Activated T-helper 9 cell treated with anti-CD3 and anti-CD28 coated beads, Interleukin-2, amount 50 U/mL, for 16 hours (primary cell): ENCODE measurements at places on chromosomes 7 and 10.

- no peak for DNase-seq
These were observed 4.9 kb downstream of the COL17A1 start for GRCh38 chr10:104080762-104081161.

DNA sequence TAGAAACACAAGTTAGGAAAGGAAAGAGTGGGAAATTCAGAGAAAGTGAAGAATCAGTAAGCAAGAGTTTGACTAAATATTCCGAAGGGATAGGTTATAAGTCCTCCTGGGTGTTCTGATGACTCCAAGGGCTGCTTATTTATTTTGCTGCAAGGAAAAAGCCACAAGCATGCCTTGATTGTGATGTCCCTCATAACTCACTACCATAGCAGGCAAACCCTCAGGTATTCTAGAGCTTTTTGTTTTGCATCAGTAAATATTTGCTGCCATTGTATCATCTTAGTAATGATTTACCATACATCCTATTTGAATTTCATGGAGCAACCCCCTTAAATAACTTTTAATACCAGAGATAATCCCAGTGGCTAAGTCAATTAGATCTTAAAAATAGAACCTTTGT lies 688.1 kb downstream of the SUGCT start:
- DNase-seq, result no peak

DNA sequence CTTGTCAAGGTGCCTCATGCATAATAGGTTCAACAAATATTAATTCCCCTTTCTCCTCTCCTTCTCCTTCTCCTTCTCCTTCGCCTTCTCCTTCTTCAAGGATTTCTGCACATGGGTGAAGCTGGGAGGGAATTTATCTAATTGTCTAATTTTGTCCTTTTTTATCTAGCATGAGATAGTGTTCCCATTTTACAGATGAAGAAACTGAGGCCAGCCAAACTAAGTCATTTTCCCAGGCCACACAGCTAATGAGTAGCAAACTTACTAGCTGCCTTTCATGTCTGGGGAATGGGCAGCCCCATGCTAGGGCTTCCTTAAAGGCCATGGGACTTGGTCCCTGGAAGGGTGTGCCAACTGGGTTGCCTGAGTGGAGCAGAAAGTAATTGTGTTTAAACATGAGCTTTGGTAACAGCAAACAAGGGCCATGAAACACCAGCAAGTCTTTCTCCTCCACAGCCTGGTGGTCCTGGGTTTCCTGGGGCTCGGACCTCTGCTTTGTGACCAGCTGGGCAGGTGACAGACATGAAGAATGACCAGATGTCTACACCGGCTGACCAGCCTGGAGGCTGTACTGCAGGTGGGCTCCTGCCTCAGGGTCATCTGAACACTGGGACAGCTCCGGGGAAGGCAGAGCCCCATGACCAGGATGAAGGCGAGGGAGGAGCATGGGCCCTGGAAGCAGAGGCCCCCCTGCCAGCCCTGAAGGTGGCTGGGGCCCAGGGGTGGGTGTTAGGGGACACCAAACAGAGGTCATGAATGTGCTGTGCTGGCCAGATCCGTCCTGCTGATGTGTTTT lies 138.0 kb downstream of the PTPN20 start:
- DNase-seq, result no peak

DNA sequence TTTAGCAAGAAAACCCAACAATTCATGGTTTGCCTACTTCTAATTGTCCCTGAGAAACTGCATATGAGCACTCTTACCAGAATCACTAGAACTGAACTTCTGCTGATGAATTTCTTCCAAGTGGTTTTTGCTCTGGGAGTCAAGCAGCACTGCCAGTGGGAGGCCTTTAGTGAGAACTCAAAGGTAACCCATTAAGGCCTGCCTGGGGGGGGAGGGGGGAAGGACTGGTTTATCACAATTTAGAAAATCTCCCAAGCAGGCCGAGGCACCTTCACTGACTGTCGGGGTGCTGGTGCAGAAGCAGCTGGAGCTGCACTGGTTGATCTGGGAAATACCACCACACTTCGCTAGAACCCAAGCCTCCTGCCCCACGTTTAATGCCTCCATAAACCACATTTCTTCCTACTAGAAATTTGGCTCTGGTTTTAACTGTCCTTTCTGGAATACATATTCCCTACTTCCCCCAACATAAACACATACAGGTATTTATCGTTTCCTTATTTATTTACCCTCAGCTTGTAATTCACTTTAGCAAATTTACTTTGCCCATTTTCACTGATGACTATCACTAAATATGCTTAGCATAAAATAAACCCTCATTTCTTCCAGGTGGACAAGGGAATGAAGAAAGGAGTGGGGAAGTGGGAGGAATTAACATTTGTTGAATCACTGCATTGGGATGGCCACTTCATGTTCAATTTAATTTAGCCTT lies 14.2 kb downstream of the ANK3 start:
- DNase-seq, result no peak

DNA sequence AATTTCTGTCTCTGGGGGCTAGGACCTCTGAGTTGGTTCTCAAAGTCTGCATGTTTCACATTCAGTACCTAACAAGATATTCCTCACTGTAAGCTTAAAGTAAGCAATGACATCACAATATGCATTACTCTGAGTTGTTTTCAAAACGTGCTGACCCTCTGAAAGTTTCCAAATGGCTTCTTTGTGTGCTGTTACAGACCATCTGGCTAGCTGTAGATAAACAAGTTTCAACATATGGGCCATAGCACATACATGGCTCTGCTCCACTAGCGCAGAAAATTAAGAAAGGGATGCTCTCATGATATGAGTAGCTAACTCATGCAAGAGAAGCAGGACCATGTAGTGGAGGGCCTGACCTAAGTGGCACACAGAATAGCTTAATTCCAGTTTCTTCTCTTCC lies 119.0 kb downstream of the HTR7 start:
- DNase-seq, result no peak

GRCh38 chr7:132783824-132784223 lies 207.6 kb upstream of the PLXNA4 start:
- DNase-seq, result no peak

- DNase-seq, result no peak
These were observed 288.6 kb upstream of the BMPER start for GRCh38 chr7:33616752-33617151.

DNA sequence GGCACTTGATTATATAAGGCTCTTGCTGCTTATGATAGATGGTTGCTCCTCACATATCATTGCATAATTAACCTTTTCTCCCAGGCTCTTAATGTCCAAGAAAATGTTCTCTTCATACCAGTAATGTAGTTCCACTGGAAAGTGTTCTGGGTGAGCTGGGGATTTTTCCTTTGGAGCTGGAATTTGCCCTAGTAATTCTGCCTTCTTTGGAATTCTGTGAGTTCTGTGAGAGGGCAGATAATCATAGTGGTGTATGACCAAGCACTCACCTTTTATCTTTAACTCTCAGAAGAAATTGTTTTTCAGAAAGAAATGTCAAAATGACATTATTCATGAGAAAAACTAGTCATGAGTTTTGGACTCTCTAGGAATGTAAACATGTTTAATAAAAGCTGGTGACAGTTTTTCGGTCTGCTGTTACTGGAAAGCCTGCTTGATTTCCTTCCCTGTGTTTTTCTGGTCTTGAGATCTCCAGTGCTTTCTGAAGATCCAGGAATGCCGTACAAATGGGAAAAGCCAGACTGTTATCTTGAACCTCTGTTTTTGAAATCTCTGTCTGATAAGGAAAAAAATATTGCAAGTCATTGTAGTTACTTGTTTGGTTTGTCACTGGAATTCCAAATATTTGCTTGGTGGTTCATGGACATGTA lies 148.3 kb upstream of the PRPS1L1 start:
- DNase-seq, result no peak

GRCh38 chr10:10160821-10161312 lies 856.8 kb upstream of the CELF2 start:
- DNase-seq, result no peak

- DNase-seq, result no peak
These were observed 249.7 kb downstream of the CREB5 start for GRCh38 chr7:28661826-28662595.

DNA sequence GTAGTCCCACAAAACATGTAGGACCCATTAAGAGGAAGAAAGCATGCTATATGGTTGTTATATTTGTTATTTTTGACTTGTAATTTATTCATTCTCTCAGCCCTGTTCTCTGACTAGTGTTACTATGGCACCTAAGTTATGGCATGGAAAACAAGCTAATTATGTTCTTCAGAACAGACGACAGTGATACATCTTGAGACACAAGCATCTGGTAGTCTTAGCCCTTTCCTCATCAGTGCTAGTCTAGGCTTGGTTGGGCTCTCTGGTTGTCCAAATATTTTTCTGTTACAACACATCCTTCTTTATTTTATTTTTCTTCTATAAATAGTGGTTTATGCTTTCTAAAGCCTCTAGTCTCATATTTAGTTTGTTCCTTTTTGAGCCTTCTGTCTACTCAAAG lies 308.3 kb upstream of the KAT6B start:
- DNase-seq, result no peak

DNA sequence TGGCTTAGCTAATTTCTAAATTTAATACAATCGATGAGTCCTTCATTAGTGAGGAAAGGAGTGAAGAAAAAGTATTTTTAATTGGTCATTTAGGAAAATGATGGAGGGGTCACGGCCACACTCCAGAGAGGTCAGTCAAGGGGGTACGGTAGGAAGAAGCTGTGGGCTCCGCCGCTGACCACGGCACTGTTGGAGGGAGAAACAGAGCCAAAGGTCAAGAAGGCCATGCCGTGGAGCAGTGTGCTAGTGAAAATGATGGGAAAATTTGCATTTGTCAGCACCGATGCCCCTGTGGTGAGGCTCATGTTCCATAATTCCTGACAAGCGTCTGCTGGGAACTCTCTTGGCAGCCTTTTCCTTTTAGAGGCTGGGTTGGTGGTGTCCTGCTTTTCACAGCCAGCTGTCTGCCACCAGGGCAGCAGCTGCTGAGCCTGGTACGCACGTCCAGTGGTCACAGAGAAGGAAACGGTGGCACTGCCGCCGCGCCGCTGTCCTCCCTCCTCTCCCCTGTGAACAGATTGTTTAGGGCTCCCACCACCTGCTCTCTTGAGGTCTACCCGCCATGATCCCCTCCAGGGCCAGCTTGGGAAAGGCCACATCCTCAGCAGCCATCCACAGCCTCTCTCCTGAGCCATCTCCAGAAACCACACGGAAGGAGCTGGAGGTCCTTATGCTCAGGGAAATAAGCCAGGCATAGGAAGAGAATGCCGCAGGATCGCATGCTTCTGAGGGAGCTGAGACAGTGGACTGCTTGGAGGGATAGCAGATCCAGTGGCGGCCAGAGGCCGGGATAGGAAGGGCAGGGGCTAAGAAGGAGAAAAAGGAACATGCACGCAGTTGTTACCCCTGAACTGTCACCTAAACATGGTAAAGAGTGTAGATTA lies 263.7 kb upstream of the PPP2R2D start:
- no peak for DNase-seq

DNA sequence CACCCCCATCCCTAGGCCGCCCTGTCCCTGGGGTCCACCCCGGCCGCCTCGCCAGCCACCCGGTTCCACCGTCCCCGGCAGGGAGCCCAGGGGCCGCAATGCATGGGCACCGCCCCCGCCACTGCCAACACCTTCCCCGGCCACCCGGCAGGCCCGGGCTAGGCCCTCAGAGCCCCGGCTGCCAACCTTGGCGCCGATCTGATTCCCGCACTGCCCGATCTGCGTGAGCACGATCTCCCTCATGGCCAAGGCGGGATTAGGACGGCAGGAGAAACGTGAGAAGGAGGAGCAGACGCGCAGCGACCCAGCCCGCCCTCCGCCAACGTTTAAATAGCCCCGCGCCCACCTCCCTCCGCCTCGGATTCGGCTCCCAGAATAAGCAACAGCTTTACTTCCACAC lies at the start of gene TUBB8:
Gene TUBB8 (minus strand): TSS at position 301 of the 400 bp plus-strand sequence. CDS start 58 bp downstream, at position 243.
- DNase-seq, result no peak
